Progenitor cell of endocrine pancreas (in vitro differentiated cells): ENCODE measurements at places on chromosomes 16 and 17. TPM values are rescaled to one million over a fixed set of nuclear protein-coding genes. Genes with fewer than 3 reads are reported as not detected.

DNA sequence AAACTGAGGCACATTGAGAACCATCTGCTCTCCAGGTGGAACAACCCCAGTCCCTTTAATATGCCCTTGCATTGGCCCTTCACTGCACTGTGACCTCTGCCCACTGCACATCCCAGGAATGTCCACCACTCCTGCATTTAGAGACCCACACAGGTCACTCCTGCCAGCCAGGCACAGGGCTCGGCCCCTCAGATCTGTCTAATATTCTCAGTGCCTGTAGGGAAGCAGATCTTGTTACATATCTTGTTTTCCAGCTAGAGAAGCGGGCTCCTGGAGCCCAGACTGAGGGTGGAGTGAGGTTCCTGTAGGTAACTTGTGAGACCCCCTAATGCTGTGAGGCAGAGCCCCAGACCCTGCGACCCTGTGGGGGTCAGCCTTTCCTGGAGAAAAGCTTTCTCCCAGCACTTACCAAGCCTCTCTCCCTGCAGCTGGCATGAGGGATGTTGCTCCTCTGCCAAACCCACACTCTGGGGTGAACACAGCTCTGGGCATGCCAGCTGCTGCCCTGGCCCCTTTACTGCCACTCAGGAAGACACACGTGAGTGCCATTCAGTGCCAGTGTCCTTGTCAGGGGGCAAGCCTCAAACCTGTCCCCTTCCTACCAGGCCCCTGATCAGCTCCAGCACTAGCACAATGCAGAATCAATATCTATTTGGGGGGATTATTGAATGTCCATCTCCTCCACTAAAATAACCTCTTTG is 40.3 kb upstream of the CRHR1 start:
- no peak for DNase-seq

- DNase-seq: no peak
Measured at GRCh38 chr16:58114827-58115825, 14.1 kb downstream of the CFAP20 start.

The C17orf50 gene
- total RNA-seq: not detected in 2 replicates

GRCh38 chr17:13587487-13588338 is 14.0 kb downstream of the HS3ST3A1 start:
- DNase-seq: no peak

DNA sequence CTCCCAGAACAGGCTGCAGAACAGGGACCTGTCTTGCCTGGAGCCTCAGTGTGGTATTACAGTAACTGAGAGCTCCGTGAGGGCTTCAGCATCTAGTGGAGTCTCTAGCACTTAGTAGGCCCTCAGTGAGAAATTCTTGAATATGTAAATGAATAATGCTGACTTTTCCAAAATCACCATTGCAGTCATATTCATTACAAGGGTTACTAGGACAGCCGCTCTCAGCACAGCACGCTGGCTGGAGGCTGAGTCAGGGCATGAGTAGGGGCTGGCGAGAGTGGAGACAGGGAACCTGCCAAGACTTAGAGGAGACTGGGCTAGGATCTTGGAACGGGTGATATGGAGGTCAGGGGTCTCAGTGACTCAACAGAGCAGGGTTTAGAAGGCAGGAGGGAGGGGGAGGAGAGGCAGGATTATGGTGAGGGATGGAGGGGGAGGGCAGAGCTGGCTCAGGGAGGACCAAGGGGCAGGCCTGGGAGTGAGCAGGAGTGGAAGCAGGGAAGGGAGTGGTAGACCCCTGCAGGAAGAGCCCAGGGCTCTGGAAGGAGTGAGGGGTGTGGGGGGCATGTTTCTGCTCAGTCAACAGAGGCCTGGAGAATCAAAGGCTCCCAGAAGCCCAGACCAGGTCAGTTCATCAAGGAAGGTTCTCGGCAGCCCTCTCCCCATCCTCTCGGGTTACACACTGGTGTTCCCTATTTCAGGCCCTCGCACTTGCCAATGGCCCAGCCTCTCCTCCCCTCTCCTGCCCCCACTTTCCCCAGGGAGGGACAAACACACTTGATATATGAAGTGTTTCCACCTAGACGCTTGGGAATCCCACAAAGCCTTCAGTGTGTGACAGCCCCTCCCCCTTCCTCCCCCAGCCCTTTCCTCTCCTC is 42.3 kb downstream of the FZD2 start:
- no peak for DNase-seq

The ADGRG3 gene
- not detected in 2 replicates for total RNA-seq

- no peak for DNase-seq
Measured at GRCh38 chr16:61415126-61415525, 621.1 kb downstream of the CDH8 start.

DNA sequence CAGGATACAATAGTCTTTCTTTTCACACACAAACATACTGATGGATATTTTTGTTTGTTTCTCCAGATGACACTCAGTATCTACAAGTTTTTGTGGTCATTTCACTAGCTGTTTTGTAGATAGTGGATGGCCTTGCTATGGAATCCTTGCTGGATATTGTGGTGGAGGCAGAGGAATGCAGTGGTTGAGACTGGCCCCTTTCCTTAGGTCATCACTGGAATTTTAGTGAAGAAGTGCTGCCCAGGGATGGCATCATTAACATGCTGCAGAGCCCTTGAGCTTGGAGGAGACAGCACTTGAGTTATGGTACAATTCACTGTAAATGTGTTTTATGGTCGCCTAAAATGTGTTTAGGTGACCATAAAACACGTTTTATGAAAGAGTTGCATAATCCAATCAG is 455.9 kb upstream of the HSBP1 start:
- no peak for DNase-seq

DNA sequence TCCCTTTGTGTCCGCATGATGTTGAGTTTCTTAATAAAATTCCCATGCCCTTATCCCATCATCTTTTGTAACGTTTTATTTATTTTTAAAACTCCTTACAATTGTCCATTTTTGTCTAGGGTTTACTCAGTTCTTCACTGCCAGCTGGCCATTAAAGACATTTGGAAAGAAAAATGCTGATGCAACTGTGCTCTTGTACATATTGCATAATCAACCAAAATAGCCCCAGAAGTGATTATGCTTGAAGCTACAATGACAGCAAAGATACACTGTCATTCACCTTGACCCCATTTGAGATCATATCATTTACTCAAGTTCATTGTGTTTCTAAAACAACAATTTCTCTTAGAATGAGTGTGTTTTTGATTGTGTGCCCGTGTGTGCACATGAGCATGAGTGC is 1074.6 kb upstream of the RBFOX1 start:
- DNase-seq: no peak

The RNF112 gene
- 1.1 and 1.3 TPM in 2 replicates for total RNA-seq

- DNase-seq: no peak
Measured at GRCh38 chr16:55443434-55444346, 35.3 kb upstream of the MMP2 start.

The HS3ST3A1 gene
- 6.9 and 8.8 TPM in 2 replicates for total RNA-seq

- no peak for DNase-seq
Measured at GRCh38 chr16:23434380-23434779, 18.6 kb downstream of the COG7 start.

- no peak for DNase-seq
Measured at GRCh38 chr17:35913609-35914008, 17.0 kb downstream of the RDM1 start.

The TP53TG3C gene
- total RNA-seq: not detected in 2 replicates

GRCh38 chr16:77403732-77404131 is 31.1 kb downstream of the ADAMTS18 start:
- no peak for DNase-seq

The IQCK gene
- total RNA-seq: 31.5 and 33.2 TPM in 2 replicates

The TEKT5 gene
- total RNA-seq: 0.29 and 0.58 TPM in 2 replicates

- no peak for DNase-seq
Measured at GRCh38 chr17:1089915-1090314, 89.9 kb downstream of the ABR start.

The CNTNAP4 gene
- total RNA-seq: 0.33 and 0.74 TPM in 2 replicates

DNA sequence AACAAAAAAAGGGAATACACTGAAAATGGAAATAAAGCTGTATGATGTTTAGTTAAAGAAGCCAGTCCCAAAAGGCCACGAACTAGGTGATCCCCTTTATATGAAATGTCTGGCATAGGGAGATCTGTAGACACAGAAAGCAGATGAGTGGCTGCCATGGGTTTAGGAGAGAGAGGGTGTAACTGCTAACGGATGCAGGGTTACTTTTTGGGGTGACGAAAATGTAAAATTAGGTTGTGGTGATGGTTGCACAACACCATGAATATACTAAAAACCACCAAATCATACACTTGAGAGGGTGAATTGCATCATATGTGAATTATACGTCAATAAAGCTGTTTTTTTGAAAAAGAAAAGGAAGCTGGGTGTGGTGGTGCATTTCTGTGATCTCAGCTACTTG is 99.6 kb downstream of the ADCY9 start:
- DNase-seq: no peak

DNA sequence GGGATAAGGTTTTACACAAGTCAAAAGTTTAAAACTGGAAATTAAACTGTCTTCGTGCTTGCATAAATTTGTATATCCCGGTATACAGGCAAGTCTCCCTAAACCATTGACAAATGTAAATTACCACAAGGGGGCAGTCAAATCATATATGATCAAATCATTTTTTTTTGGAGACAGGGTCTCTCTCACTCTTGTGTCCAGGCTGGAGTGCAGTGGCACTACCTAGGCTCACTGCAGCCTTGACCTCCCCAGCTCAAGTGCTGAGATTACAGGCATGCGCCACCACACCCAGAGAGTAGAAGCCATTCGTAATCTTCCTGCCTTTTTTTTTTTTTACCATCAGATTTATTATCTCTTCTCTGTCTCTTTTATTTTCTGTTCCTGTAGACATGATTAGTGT is 18.5 kb downstream of the TOP2A start:
- no peak for DNase-seq

The HSPB9 gene
- 0.16 TPM in 1 of 2 replicates, not detected in the other for total RNA-seq

GRCh38 chr16:27771201-27771910 is 221.4 kb downstream of the KATNIP start:
- DNase-seq: no peak

DNA sequence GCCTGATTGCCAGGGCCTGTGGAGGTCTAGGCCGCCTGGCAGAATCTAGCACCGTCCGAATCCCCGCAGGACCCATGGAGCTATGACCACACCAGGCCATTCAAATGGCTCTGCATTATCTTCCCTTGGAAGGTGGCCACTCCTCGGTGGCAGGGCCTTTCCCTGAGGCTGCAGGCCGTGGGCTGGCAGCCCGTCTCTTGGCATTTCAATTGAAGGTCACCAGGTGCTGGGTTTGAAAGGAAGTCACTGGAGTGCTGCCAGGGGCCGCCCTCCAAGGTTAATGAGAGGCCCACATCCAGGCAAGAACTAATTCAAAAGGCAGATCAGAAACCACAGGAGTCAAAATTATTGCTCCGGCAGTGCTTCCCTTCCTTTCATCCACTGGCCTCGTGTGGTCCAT is 27.7 kb upstream of the CACNG5 start:
- no peak for DNase-seq

The TBX21 gene
- total RNA-seq: not detected in 2 replicates

DNA sequence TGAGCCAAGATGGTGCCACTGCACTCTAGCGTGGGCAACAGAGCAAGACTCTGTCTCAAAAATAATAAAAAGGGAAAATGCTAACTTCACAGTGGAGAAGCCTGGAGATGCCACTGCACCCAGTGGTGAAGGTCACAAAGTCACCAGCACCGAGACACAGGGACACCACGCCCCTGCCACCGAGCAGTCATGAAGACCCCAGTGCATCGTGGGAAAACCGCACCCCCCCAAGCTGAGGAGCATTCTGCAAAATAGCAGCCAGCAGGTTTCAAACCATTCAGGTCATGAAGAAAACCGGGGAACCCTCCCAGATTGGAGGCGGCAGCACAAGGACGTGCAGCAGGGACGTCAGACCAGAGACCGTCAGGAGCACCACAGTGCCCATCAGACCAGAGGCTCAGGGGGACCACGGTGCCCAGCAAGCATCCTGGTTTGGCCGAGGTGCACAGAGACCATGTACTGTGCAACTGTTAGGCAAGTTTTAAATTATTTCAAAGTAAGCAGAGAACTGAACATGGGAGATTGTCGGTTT is 13.7 kb downstream of the CHMP1A start:
- DNase-seq: no peak

GRCh38 chr17:56870081-56870651 is 36.2 kb downstream of the DGKE start:
- DNase-seq: no peak

DNA sequence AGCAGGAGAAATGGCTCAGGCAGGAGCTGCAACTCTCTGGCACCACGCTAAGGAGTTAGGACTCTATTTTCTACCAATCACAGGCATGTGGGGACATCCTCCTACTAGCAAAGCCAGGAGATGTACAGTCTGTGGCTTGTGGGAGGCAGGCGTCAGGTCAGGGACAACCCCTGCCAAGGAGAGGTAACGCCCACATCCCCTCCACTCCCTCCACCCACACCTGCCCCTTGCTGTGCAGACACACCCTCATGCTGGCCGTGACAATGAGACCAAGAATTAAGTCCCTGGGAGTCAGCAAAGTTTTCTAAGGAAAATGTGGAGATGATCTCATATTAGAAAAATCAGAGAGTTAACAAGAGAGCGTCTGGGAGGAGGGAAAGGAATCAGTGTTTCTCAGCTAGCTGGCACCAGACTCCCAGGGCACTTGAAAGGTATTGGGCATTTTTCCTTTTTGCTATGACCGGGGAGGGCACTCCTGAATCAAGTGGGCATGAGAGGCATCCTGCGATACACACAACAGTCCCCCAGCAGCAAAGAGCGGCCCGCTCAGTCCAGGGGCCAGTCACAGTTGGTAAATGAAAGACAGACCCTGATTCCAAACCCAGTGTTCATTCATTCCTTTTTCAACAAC is 87.3 kb upstream of the RPL38 start:
- no peak for DNase-seq

The PRAC2 gene
- total RNA-seq: not detected in 2 replicates

DNA sequence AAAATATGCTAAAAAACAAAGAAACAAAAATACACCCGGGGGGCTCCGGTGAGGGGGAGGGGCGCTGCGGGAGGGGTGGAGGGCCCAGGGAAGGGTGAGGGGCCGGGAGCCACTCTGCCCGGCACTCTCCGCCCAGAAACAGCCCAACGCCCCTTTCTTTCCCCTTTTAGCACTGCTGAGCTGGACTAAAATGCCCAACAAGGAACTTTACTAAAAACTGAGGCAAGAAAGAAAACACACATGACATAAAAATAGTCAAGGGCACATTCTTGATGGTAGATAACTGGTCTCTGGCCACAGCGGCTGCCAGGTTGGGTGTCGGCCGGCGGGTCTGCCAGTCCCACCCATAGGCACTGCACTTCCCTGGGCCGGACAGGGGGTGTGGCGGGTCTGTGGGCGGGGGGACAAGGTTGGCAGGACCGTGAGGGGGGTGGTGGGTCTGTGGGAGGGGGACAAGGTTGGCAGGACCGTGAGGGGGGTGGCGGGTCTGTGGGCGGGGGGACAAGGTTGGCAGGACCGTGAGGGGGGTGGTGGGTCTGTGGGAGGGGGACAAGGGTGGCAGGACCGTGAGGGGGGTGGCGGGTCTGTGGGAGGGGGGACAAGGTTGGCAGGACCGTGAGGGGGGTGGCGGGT is 20.9 kb downstream of the METRNL start:
- no peak for DNase-seq
